ENCODE measurements at places on chromosomes 6 and 20. TPM values are rescaled to one million over a fixed set of nuclear protein-coding genes. Genes with fewer than 3 reads are reported as not detected.

DNA sequence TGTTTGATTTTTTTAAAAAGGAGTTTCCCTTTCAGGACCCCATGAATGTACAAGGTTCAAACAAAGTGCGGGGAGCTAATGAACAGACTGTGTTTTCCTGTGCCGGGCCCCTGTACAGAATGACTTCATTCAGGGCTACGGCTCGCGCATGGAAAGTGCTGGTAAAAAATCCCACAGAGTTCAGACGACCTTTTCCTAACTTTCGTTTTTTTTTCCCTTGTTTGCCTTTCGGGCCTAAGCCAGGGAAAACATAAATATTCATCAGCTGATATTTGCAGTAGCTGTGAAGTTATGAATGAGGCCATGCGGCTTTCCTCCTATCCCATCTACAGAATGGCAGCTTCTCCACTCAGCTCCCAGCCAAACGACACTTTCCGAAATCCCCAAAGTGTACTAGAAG lies 74.0 kb downstream of the HAO1 start:
- no peak for DNase-seq

GRCh38 chr20:11195169-11195568 lies 521.4 kb upstream of the JAG1 start:
- no peak for DNase-seq

DNA sequence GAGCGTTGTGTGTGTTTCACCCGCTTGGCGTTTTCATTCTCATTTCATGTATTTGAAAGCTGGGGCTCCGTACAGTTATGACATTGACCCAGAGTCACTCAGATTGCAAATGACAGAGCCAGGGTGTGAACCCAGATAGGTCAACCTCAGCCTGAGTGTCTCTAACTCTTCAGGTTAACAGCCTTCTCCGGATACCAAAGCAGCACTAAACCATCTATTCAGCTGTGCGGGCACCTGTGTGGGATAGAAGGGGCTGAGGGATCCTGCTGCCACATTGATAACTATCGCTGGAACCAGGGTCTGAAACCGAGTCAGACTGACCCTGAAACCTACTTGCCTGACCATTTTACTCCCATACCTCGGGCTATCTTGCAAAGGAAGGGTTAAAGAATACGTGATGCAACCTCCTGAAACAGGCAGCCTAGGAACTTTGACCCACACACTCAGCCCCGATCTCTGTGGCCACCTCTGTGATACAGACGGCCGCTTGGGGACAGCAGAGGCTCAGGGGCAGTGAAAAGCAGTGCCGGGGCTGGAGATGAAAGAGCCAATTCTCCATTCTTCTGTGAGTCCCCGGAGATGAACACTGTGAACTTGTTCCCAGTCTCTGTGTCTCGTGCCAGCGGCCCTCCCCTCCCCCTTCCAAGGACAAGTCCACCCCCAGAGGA lies 233.5 kb upstream of the QKI start:
- DNase-seq, result no peak

Gene SLC22A2
- not detected for polyA plus RNA-seq

Gene ZNF322
- 13.3 TPM for polyA plus RNA-seq

Gene COL21A1
- polyA plus RNA-seq, result 0.35 TPM

- no peak for DNase-seq
These were observed 43.7 kb upstream of the VSX1 start for GRCh38 chr20:25125636-25126035.

Gene LTB
- not detected for polyA plus RNA-seq

DNA sequence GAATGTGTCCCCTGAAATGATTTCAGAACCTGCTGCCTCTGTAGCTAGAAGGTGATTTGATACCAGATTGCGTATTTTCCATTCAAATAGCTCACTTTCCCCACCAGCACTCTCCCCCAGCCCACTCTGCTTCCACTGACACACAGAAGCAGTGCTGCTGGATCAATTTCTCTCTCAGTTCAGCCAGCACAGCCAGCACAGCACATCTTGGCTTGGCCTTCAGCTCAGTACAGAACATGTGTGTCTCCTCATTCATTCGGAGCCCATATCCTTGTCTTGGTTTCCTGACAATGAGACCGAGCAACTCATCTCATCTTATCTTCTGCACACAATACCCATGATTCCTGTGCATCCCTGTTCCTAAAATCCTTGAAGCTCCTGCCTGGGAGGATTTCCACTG lies 33.8 kb upstream of the CD83 start:
- no peak for DNase-seq

Gene CLIC5
- not detected for polyA plus RNA-seq

Gene ECT2L
- polyA plus RNA-seq, result not detected

GRCh38 chr6:163151212-163151611 lies 263.3 kb upstream of the QKI start:
- DNase-seq, result no peak

DNA sequence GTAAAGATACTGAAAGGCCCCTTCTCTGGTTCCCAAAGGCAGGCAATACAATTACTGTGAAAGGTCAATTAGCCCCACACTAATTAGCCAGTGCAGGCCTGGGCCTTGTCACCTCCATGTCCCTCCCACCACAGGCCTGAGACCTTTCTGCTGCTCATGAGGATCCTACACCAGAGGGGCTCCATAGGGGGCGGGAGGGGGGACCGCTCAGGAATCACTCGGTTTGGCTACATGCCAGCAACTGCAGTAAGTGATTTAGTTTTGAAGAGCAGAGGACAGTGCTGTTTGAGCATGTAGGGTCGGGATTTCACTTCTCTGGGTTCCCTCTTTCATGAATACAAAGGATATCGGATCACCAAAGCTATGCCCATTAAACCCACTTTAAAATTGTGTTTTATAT lies 455.6 kb downstream of the PRKN start:
- no peak for DNase-seq

Gene PACRG
- not detected for polyA plus RNA-seq

Measured in AG04450 (cell line).